Sciatic nerve (tissue), 2 donors: ENCODE measurements at places on chromosomes 16 and 17.

DNA sequence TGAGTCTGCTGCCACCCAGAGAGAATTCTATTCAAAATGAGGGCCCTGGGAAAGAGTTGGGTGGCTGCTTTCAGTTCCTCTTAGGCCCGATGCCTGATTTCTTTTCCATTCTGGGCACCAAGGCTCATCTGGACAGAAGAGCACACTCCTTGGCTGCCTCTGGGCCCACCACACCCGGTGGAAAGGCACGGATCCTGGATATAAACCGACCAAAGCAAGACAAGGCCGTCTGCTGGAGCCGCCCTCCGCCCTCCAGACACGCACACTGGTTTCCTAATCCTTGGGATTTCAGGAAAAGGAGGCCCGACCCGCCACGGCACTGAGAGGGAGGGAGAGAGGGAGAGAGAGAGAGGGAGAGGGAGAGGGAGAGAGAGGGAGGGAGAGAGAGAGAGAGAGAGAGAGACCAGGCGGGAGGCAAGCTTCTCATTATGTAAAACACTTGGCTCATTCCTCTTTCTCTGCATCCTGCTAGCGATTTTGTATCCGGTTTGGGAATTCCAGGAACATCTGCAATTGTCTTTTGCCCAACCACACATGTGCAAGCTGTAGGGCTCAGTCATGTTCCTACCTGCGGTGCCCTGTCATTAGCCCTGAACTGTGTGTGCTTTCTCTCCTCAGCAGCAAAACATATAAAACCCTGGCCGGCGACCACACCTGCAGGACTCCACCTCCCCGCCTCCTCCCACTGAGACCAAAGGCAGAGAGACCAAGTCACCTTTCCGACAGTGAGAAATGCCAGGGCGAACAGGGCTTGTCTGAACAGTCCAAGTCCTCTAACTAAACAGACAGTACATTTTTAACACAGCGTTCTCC, 347.2 kb downstream of the SOX9 start:
- peak; percentile 71 for DNase-seq

DNA sequence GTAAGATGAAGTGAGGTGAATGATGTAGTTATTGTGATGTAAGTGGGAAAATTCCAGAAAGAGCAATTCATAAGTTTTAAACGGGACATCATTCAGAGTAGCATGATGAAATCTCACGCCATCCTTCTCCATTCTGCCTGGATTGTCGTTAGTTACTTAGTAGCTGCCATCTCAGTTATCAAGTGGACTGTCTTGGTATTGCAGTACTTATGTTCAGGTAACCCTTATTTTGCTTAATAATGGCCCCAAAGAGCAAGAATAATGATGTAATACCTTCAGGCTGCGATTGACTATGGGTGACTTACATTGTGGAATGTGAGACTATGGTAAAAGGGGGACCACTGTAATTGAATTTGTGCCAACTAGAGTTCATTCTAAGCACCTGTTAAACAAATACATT, 234.1 kb upstream of the TOM1L1 start:
- no peak for DNase-seq

- DNase-seq: no peak
Observed at GRCh38 chr17:28573521-28573920, 2.2 kb upstream of the PIGS start.

- no peak for DNase-seq
Observed at GRCh38 chr17:40464392-40464855, 21.2 kb downstream of the IGFBP4 start.

- no peak for DNase-seq
Observed at GRCh38 chr17:42675965-42676423, 800 bp downstream of the PLEKHH3 start.
